Psoas muscle (tissue), 8 donors: ENCODE measurements at places on chromosomes 6 and 20. TPM values are rescaled to one million over a fixed set of nuclear protein-coding genes. Genes with fewer than 3 reads are reported as not detected.

OR2H2 gene
- not detected for polyA plus RNA-seq

DNA sequence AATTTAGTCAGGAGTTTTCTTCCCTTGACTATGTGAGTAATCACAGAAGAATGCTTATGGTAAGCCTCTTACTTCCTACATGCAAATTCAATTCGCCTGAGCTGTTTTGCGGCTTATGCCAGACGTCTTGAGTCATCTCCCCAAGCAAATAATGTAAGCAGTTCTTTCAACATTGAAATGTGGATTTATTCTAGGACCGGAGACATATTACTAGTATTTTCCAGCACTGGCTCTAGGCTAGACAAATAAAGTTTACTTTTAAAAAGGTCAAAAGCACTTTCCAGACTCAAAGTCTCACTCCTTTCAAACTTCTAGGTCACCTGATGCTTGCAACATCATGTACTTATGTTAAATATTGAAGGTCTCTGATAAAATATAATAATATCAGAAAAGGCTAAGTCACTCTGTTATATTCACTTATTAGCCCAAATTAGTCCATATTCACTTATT, 38.1 kb upstream of the NOX3 start:
- DNase-seq: peak; percentile 37
- H3K27me3 ChIP-seq: no peaks in the 10 kb centered on the region
- no peaks in the 10 kb centered on the region for H3K36me3 ChIP-seq
- H3K4me1 ChIP-seq: no peaks in the 10 kb centered on the region
- H3K4me3 ChIP-seq: no peak overlapping the region

- H3K4me3 ChIP-seq: peak overlapping the region; percentile 15
- peaks cover 83% of the 10 kb centered on the region for H3K4me1 ChIP-seq
- peak overlapping the region; percentile 93 for H3K27ac ChIP-seq
Measured at GRCh38 chr6:56804996-56805395, 149.9 kb upstream of the BEND6 start.

DNA sequence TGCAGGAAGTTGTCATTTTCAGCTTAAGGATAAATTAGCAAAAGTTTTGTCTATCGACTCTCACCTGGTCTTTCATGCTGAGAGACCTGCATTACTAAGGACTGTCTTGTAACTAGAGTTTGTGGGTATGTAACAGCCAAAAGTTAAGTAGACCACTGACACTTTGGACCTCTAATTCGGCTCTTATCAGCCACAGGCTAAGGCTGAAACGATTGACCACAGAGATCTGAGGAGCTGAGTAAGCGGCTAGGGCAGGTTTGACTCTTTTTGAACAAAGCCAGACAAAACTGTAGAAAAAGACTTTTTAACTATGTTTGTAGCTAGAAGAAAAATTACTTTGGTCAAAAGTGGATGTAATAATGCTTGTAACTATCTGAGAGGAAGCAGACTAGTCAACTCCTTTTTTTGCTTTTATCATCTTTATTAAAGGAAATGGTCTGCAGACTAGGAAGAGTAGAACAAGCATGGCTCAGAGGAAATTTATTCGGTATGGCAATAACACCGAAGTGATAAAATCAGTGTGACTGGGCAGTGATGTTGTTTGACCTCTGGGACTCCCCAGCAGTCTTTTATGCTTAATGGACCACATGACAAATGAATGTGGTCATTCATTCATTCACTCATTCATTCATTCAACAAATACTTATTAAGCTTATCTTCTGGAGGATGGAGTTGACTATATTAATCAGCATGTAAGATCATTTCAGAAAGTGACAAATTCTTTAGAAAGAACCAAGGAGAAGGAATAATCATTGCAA, 725.0 kb upstream of the HS3ST5 start:
- H3K36me3 ChIP-seq: no peaks in the 10 kb centered on the region
- no peak overlapping the region for H3K27ac ChIP-seq
- H3K4me1 ChIP-seq: no peaks in the 10 kb centered on the region
- no peak overlapping the region for H3K4me3 ChIP-seq
- no peak for DNase-seq

- H3K27me3 ChIP-seq: no peaks in the 10 kb centered on the region
- no peak for DNase-seq
- no peak overlapping the region for H3K4me3 ChIP-seq
Measured at GRCh38 chr6:119148098-119148824, 69.8 kb upstream of the FAM184A start.

DNA sequence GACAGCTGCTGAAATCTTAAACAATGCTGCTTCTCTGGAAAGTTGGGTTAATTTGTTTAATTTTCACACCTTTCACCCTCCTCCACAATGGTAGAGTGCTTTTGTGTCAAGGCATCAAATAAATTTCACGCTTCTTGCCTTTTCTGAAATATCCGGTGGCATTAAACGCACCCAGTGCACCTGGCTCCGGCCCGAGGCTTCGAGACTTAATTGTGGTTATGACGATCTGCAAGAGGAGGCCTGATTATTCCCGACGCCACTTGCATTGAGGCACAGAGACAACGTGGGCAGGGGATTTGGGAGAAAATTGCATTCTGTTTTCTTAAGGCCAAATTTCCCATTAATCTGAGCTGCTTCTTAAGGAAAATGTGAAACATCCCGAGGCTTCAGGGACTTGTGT, 152.2 kb downstream of the CDH4 start:
- no peak overlapping the region for H3K4me3 ChIP-seq
- H3K36me3 ChIP-seq: no peaks in the 10 kb centered on the region
- no peaks in the 10 kb centered on the region for H3K27me3 ChIP-seq
- no peak for DNase-seq
- no peak overlapping the region for H3K27ac ChIP-seq

DNA sequence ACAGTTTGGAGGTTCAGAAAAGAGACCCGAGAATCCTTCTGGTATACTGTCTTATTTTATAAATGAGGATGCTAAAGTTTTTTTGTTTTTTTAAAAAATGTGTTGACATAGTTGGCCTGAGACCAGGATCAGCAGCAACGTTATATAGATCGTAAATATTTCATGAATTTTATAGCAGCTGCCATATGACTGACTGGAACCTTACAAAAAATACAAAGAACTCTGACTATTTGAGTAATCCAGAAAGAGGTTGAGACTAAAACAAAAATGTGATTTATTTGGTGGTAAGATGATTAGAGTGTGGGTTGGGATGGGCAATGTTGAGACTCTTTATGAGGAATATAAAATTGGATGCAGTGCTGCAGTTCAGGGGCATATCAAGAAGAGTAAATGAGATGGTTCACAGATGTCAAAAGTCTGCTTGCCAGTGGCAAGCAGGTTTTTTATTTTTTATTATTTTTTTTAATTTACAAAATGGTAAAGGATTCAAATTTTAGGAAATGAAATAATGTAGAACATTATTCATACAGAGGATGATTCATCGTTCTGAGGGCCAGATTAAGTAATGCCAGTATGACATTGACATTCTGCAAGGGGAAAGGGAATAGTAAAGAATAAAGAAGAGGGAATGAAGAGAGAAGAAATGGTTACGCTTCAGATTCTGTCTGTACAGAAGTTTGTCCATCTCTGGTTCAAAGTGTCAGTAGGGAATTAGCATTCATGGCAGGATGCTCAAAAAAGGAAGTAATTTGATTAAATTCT, 58.5 kb downstream of the SCAF8 start:
- no peak overlapping the region for H3K27ac ChIP-seq
- H3K27me3 ChIP-seq: no peaks in the 10 kb centered on the region
- peaks cover 3% of the 10 kb centered on the region for H3K36me3 ChIP-seq
- H3K4me1 ChIP-seq: peaks cover 3% of the 10 kb centered on the region
- DNase-seq: no peak
- H3K4me3 ChIP-seq: no peak overlapping the region

- no peak for DNase-seq
- no peaks in the 10 kb centered on the region for H3K27me3 ChIP-seq
- H3K36me3 ChIP-seq: no peaks in the 10 kb centered on the region
- H3K27ac ChIP-seq: peak overlapping the region; percentile 87
Measured at GRCh38 chr6:18380158-18380836, 6.9 kb upstream of the RNF144B start.

GRCh38 chr6:21842875-21843645, 249.5 kb downstream of the SOX4 start:
- no peaks in the 10 kb centered on the region for H3K27me3 ChIP-seq
- peaks cover 17% of the 10 kb centered on the region for H3K4me1 ChIP-seq
- no peak for DNase-seq
- H3K36me3 ChIP-seq: no peaks in the 10 kb centered on the region

- no peaks in the 10 kb centered on the region for H3K27me3 ChIP-seq
- H3K36me3 ChIP-seq: no peaks in the 10 kb centered on the region
- H3K4me3 ChIP-seq: no peak overlapping the region
- H3K27ac ChIP-seq: no peak overlapping the region
- H3K4me1 ChIP-seq: peaks cover 5% of the 10 kb centered on the region
Measured at GRCh38 chr6:157492741-157493140, 111.8 kb downstream of the ZDHHC14 start.

DNA sequence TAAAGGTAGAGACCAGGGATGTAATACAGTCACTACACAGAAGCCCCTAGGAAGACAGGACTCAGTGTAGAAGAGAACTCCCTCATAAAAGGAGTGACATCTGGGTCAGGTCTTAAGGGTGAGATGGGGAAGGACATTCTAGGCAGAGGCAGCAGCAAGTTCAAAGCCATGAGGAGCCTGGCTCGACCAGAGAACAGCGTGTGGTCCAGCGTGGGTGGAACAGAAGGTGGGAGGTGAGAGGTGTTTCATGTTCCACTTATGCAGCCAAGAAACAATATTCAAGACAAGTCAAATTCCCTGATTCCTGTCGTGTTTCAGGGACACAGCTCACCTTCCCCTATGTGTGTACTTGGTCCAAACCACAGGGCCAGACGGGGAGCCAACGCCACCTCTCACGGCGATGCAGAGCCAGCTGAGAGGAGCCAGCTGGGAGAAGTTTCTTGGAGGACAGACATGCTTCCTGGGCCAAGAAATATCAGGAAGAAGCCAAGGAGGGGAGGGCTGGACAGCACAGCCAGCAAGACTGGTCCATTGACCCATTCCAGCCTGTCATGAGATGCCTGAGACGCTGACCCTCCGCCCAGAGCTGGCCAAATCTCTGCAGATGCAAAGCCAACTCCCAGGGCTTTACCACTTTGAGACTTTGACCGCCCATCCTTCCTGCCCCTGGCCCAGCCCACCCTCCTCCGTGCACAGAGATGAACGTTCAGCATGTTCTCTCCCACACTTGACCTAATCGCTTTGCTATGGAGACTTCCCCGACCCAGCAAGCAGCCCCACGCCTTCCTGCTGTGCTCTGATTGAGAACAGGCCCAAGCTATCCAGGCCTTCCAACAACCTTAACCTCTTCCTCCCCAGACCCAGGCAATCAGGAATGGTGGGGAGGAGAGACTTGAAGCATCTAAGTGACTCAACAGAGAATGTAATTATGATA, 113.8 kb downstream of the PRND start:
- no peaks in the 10 kb centered on the region for H3K4me1 ChIP-seq
- H3K27ac ChIP-seq: no peak overlapping the region
- no peaks in the 10 kb centered on the region for H3K27me3 ChIP-seq
- H3K36me3 ChIP-seq: no peaks in the 10 kb centered on the region
